Subcutaneous preadipocyte (primary cell): ENCODE measurements at places on chromosomes 7 and 10. TPM values are rescaled to one million over a fixed set of nuclear protein-coding genes. Genes with fewer than 3 reads are reported as not detected.

The FLNC gene
- total RNA-seq: 99.9 and 102 TPM in 2 replicates

The GHRHR gene
- not detected in 2 replicates for total RNA-seq

The ADCK2 gene
- total RNA-seq: 22.1 and 25.7 TPM in 2 replicates

The OR2A5 gene
- not detected in 2 replicates for total RNA-seq

The RET gene
- total RNA-seq: under 0.01 and 0.37 TPM in 2 replicates

The NME8 gene
- total RNA-seq: not detected in 2 replicates

The NKX2-3 gene
- not detected in 2 replicates for total RNA-seq

The IL2RA gene
- not detected in 2 replicates for total RNA-seq

The ADAM8 gene
- 0.73 and 1.4 TPM in 2 replicates for total RNA-seq
